ENCODE measurements at places on chromosomes 3 and 15. TPM values are rescaled to one million over a fixed set of nuclear protein-coding genes. Genes with fewer than 3 reads are reported as not detected.

DNA sequence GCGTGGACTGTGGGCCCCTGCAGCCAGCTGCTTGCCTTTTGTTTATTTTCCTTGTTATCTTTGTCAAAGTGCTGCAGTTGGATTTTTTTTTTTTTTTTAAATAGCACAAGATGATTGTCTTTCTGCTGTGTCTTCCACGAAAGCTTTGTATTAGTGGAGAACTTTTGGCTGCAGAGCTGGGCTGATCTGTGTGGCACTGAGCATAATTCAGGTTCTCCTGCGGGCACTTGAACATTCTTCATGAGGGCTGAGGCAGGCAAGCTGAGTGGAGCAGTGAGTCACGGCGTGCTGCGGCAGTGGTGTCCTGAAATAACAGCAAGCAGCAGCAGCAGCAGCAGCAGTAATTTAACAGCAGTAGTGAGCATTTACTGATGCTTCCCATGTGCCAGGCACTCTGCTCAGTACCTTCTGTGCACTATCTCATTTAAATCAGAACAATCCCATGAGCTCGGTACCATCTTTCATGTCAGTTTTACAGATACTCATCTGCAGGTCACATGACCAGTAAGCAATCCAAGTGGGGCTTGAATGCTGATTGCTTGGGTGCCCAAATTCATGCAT lies 45.8 kb downstream of the MITF start:
- no peaks in the 10 kb centered on the region for H3K36me3 ChIP-seq
- peak; percentile 84 for DNase-seq
- H3K27me3 ChIP-seq = no peaks in the 10 kb centered on the region
- H3K4me1 ChIP-seq = peaks cover 28% of the 10 kb centered on the region
- no peak overlapping the region for H3K4me3 ChIP-seq

DNA sequence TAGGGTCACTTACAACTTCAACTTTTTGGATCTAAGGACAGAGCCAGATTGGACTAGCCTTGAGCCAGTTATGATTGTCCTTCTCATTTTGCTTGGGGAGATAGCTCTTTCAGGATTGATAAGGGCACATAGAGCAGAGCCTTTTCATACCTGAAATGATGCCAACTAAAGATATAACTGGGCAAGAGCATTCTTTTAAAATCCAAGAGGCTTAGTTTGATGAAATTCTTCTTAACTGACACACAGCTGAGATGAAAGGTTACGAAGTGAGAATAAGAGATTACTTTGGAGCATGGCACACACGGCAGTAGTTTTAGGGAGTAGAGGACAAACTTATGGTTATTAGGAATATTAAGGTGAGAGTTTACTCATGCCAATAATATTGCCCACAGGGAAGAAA lies 12.7 kb downstream of the CD200 start:
- H3K4me3 ChIP-seq = no peak overlapping the region
- no peak for DNase-seq
- H3K27ac ChIP-seq = no peak overlapping the region
- H3K27me3 ChIP-seq = no peaks in the 10 kb centered on the region
- peaks cover 53% of the 10 kb centered on the region for H3K36me3 ChIP-seq
- H3K4me1 ChIP-seq = no peaks in the 10 kb centered on the region

GRCh38 chr3:51557993-51558392 lies 19.5 kb downstream of the RAD54L2 start:
- no peaks in the 10 kb centered on the region for H3K4me1 ChIP-seq
- H3K27ac ChIP-seq = no peak overlapping the region
- H3K4me3 ChIP-seq = no peak overlapping the region
- no peaks in the 10 kb centered on the region for H3K27me3 ChIP-seq

CD96 gene
- 0.32 TPM for total RNA-seq

RPN1 gene
- total RNA-seq = 226 TPM

All from ascending aorta (tissue), 2 donors.